LHCN-M2 (cell line): ENCODE measurements at places on chromosomes 16 and 17.
A peak's percentile ranks its signal among the peaks of the same experiment; 100 is the strongest.

GRCh38 chr16:67025210-67025550 lies 3.8 kb upstream of the CBFB start:
- no peak for DNase-seq

- no peak for DNase-seq
Measured at GRCh38 chr17:11140501-11140900, 100.5 kb upstream of the SHISA6 start.

- DNase-seq, result no peak
Measured at GRCh38 chr17:80431246-80432195, 16.6 kb downstream of the ENDOV start.

- no peak for DNase-seq
Measured at GRCh38 chr17:9890124-9890523, 14.9 kb downstream of the RCVRN start.

DNA sequence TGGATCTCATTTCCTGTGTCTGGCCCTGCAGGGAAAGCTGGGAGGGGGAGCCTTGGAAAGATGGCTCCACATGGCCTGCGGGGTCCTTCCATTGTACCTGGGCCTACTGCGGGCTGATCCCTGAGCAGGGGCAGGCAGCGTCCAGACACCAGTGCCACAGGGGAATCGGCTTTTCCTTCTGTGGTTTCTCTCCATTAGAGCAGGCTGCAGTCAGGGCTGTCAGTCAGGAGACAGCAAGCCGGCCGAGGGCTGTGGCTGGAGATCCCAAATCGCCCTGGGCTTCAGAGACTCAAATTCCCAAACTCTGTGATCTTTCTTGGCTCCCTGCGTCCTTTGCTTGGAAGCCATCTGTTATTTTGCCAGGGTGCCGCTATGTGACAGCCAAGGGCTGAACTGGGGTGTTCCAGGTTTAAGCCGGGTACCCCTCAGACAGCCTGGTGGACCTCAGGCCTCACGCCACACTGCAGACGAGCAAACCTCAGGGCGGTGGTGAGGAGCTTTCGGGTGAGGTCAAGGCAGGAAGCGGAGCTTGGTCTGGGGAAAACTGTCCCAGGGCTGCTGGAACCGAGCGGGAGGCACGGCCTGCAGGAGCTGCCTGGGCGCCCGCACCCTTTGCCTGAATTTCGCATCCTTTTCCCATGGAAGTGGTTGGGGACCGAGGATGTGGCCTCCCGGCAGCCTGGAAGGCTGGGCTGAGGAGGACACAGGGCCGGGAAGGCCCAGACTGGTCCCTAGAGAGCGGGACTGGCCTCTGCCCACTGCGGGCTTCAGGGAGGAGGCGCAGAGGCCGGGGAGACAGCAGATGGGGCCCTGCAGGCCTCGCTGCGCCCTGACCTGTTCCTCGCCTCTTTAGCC lies 1.5 kb upstream of the CPNE7 start:
- no peak for DNase-seq

- no peak for DNase-seq
Measured at GRCh38 chr16:75116081-75116910, at the start of gene LDHD. TSS of gene LDHD (minus strand) at chr16:75116780. CDS start at chr16:75116720, 60 bp downstream.

- no peak for DNase-seq
Measured at GRCh38 chr17:77801545-77802332, 156.8 kb upstream of the TNRC6C start.

GRCh38 chr17:71522383-71522782 lies 598.4 kb upstream of the SOX9 start:
- DNase-seq, result no peak

- peak; percentile 44 for DNase-seq
Measured at GRCh38 chr17:2749784-2750181, 331 bp upstream of the CCDC92B start.

DNA sequence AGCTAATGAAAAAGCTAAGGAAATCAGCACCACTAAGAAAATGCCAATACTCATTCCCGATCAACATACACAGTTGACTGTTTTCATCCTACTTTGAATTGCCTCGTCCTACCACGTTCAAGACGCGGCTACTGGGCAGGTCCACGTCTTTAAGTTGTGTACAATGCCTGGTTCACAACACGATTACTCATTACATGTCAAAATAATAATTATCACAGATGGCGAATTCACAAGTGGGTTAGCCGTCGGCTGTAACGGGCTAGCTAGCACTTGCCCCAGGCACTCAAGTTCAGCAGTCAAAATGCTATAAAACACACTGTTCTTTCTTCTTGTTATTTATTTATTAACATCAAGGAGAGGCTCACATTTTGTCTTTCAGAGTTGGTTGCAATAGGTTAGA lies 124.2 kb downstream of the ZFHX3 start:
- no peak for DNase-seq

GRCh38 chr17:76736349-76737081 lies 616 bp downstream of the SRSF2 start:
- peak; percentile 39 for DNase-seq

- no peak for DNase-seq
Measured at GRCh38 chr16:84270071-84270470, 24.6 kb upstream of the WFDC1 start.

DNA sequence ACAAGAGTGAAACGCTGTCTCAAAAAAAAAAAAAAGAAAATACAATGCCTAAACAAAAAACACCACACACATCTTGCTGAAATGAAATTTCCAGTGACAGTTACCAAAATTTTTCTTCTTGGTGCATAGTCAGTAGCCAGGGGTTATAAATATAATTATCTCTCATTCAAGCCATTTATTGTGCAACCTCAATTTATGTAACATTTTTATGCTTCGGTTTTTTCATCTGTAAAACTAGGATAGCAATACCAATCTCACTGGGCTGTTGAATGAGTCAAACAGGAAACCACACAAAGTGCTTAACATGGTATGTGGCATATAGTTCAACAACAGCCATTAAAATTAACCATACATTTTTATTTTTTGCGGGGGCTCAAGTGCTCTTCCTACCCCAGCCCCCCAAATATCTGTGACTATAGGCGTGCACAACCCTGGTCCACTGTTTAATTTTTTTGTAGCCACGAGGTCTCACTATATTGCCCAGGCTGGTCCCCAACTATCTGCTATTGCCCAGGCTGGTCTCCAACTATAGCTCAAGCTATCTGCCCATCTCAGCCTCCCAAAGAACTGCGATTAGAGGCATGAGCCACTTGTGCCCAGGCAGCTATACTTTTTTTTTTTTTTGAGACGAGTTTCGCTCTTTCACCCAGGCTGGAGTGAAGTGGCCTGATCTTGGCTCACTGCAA lies 2.6 kb downstream of the COG4 start:
- peak; percentile 56 for DNase-seq

DNA sequence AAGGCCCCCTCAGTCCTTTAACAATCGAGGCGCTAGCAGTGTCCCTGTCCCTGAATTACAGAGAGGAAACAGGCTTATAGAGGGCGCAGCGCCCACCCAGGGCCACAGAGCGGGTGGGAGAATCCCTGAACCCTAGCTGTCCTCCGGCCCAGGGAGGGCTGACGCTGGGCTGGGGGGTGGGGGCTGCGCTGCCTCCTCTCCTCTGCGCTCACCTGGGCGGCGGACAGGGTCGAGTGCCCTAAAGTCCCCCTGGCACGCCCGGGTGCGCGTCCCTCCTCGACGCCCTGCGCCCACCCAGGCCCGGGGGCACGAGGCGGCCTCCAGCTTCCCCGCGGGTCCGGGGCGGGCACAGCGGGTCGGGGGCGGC lies 200.4 kb upstream of the N4BP1 start:
- DNase-seq, result no peak

- peak; percentile 85 for DNase-seq
Measured at GRCh38 chr17:32998887-32999228, 7.2 kb downstream of the SPACA3 start.

- DNase-seq, result no peak
Measured at GRCh38 chr17:70378076-70378475, 208.7 kb downstream of the KCNJ2 start.
